ENCODE measurements at places on chromosomes 1 and 21. TPM values are rescaled to one million over a fixed set of nuclear protein-coding genes. Genes with fewer than 3 reads are reported as not detected.

CFHR5 gene
- total RNA-seq, result not detected

APCS gene
- total RNA-seq, result not detected

WDR64 gene
- total RNA-seq, result 0.51 TPM

NBPF6 gene
- 0.27 TPM for total RNA-seq

ZNF593OS gene
- not detected for total RNA-seq

TMEM200B gene
- not detected for total RNA-seq

NRAS gene
- total RNA-seq, result 56.0 TPM

PTGFR gene
- not detected for total RNA-seq

ACTA1 gene
- total RNA-seq, result not detected

RNF186 gene
- not detected for total RNA-seq

CD101 gene
- total RNA-seq, result 15.4 TPM

RIPPLY3 gene
- not detected for total RNA-seq

LMOD1 gene
- total RNA-seq, result not detected

AUNIP gene
- not detected for total RNA-seq

OR6N1 gene
- 0.37 TPM for total RNA-seq

TEX38 gene
- not detected for total RNA-seq

BEND5 gene
- 8.7 TPM for total RNA-seq

PDZK1 gene
- not detected for total RNA-seq

CD247 gene
- 314 TPM for total RNA-seq

RIMS3 gene
- total RNA-seq, result 1.2 TPM

LIN28A gene
- not detected for total RNA-seq

OR2T2 gene
- total RNA-seq, result not detected

OR14C36 gene
- not detected for total RNA-seq

RHCE gene
- 1.0 TPM for total RNA-seq

CA14 gene
- not detected for total RNA-seq

TBX19 gene
- total RNA-seq, result 2.2 TPM

CDC42BPA gene
- total RNA-seq, result 0.78 TPM

TDRD5 gene
- total RNA-seq, result not detected

OR2L3 gene
- not detected for total RNA-seq

DENND2C gene
- total RNA-seq, result 0.27 TPM

WNT9A gene
- not detected for total RNA-seq

TRIM63 gene
- not detected for total RNA-seq

SIK1 gene
- 414 TPM for total RNA-seq

C8A gene
- total RNA-seq, result not detected
